GM06990 (cell line): ENCODE measurements at places on chromosomes 1 and 21.

GRCh38 chr1:204241050-204241449 lies 27.3 kb upstream of the GOLT1A start:
- DNase-seq, result no peak

- DNase-seq, result no peak
Measured at GRCh38 chr1:8463144-8463927, 145.4 kb downstream of the SLC45A1 start.

DNA sequence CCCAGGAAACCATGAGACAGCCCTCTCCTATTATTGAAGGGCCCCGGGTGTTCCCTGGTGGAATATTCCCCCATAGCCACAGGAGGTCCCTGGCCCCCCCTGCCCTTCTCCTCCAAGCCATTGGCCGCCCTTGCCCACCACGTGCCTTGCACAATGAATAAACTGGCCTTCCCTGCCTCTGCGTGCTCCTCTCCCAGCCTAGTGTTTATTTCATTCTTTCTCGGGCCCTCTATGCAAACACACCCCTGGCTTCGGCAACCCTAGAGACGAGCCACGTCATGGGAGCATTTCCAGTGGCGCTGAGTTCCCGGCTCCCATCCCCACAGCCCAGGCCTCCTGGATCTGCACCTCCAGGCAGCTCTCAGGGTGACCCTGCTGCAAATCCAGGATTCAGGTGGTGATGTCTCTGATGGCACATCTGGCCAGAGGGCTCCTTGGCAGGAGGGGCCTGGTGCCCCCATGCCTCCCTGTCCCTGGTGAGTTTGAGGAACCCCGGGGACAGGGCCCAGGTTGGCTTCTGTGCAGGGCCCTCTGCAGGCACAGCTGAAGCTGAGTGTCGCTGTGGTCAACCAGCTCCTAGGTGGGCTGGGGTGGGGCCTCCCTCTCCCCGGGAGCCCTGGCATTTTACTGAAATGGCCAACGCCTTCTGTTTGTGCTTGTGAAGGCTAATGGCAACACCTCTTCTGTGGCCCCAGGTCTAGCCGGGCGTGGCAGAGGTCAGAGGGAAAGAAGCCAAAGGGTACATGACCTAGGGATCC lies 6.2 kb downstream of the KRTAP10-12 start:
- no peak for DNase-seq

DNA sequence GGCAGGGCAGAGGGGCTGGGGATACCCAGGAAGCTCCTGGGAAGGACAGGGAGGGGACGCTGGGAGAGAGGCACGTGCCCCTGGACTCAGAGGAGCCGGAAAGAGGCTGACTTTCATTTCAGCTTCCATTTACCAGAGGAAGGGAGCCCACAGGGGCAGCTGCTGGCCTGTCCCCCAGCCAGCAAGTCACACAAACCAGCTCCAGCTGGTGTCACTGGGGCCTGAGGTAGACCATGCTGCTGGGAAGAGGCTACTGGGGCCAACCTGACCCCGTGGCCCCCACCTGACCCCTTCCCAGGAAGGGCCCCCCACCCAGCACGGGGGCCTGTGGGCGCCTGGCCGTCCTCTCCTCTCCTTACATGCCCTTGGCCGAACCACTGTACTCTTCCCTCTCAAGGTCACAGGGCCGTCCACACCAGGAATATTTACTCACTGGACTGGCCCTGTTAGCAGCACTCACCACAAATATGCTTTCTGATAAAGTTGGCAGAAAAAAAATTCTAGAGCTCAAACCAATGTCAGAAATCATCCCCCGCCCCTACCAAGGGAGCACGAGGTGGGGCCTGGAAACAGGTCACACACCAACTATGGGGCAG lies 110.5 kb downstream of the CASZ1 start:
- no peak for DNase-seq

- no peak for DNase-seq
Measured at GRCh38 chr1:171590022-171590421, 32.0 kb upstream of the MYOCOS start.

GRCh38 chr1:42576935-42577334 lies 81.3 kb upstream of the PPIH start:
- DNase-seq, result no peak

DNA sequence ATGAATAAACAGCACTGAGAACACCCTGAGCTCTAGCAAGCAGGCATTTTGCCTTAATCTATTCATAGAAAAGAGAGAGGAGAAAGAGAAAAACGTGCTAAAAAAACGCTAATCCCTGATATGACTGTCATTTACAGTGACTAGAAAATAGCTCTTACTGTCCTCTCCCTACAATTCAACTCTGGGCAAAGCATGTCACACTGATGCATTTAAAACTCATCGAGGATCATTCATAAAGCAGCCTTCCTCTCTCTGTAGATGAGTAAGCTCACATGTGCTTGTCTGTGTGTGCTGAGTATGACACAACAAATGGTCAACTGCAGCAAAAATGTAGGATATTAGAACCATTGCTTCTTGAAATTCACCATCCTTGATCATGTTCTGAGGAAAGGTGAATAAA lies 109.0 kb downstream of the SGIP1 start:
- no peak for DNase-seq

DNA sequence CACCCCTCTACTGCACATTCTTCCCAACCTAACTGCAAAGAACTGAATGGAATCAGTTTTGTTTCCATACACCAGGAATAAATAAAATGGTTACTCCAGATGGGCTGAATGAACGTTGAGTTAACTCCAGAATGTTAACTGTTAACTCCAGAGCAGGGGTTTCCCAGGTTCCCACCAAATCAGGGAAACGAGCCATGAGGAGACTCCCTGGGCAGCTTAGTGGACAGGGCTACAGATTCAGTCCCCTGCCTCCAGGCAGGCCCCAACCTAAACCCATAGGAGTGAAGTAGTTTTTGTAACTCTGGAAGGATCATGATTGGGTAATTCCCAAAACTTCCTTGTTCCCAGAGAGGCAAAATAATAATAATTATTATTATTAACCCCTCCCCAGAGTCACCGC lies 14.1 kb downstream of the VSIG8 start:
- DNase-seq, result no peak

DNA sequence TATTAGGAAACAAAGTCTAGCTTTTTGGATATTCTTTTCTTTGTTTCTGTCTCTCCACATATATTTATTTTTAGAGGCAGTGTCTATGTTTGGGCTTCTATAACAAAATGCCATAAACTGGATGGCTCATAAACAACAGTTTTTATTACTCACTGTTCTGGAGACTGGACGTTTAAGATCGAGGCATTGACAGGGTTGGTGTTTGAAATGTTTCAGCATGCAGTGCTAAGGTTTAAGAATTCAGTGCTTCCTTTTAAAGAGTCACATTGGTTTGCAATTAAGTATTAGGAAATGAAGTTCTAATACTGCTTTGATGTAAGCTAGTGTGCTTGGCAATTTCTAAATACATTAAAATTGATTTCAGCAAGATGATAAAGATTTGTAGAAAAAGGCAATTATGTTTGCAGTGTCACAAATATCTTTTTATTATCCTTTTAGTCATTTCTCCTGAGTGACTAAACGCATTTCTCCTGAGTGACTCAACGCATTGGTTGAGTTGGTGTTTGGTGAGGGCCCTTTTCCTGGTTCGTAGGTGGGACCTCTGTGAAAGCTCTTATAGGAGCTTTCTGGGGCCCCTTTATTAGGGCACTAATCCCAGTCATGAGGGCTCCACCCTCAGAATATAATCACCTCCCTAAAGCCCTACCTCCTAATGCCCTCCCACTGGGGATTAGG lies 317.0 kb downstream of the USP25 start:
- DNase-seq, result no peak

- DNase-seq, result no peak
Measured at GRCh38 chr1:8239306-8240023, 78.4 kb upstream of the SLC45A1 start.

- DNase-seq, result no peak
Measured at GRCh38 chr1:210222340-210223006, 10.1 kb upstream of the SERTAD4 start.

DNA sequence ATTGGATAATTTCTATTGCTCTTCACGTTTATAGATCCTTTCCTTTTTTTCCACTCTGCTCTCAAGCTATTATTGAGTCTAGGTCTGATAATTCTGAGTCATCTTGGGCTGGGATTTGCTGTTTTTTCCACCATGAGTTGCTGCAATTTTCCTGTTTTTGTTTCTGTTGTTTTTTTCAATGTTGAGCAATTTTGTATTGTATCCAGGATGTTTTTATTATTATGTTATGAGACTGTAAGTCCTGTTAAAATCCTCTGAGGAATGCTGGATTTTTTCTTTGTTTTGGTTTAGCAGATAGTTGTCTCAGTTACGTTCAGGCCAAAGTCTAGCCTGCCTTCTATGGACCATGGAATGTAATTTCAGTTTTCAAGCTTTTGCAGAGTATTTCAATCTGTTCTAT lies 13.0 kb upstream of the SLC35A3 start:
- DNase-seq, result no peak

DNA sequence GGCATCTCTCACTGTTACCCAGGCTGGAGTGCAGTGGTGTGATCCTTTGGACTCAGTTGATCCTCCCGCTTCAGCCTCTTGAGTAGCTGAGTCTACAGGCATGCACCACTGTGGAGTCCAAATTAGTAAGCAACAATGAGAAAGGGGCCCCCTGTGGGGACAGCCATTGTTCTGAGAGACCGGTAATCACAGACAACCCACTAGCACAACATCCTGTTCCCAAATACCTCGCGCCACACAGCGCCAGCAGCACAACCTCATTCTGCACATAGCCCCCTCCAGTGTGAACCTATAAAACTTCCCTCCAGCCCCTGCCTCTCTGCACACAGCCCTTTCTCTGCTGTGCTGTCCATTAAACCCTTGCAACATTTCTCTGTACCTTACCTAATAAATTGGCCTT lies 226.4 kb downstream of the DYRK1A start:
- no peak for DNase-seq

DNA sequence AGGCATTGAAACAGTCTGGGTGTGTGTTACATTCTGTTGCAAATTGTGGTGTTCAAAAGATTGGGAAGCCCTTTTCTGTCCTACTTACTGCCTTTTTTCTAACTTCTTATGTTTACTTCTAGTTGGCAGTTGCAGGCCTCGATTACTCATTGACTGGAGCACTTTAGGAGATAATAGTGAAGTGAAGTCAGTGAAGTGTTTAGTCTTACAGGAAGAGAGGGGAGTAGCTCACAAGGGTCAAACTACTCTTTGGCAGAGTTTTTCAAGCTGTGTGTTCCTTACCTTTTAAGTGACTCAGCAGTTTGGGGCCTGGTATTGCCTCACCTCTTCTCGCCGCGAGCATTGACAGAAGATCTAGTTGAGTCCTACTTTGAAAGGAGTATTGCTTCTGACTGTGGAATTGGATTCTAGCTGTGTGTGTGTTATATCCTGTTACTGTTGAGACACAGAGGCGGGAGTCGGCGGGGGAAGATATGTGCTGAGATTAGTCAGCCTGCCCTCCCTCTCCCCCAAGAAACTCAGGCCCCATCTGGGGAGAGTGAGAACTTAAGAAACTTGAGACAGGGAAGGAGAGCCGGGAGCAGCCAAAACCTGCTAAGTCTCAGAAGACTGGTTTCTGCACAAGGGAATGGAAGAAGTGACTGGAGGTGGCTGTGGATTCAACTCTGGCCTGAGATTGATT lies 19.3 kb downstream of the AHCYL1 start:
- DNase-seq, result peak; percentile 41

GRCh38 chr1:165288350-165289120 lies 68.0 kb downstream of the LMX1A start:
- no peak for DNase-seq

GRCh38 chr1:193543259-193543658 lies 356.8 kb upstream of the B3GALT2 start:
- DNase-seq, result no peak

DNA sequence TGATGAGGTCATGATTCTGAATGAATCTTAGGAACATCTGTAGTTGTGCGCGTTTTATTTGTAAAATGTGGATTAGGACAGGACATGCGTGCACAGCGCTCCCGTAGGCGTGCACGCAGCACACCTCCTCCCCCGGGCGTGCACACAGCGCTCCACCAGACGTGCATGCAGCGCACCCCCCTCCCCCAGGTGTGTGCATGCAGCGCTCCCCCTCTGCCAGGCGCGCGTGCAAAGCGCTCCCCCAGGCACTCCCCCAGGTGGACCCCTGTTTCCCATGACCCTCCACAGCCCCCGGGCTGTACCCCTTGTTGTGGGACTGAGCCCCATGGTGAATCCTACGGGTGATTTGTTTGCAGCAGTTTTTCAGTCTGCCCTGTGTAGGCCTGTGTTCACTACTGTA lies 61.6 kb downstream of the S100B start:
- no peak for DNase-seq

DNA sequence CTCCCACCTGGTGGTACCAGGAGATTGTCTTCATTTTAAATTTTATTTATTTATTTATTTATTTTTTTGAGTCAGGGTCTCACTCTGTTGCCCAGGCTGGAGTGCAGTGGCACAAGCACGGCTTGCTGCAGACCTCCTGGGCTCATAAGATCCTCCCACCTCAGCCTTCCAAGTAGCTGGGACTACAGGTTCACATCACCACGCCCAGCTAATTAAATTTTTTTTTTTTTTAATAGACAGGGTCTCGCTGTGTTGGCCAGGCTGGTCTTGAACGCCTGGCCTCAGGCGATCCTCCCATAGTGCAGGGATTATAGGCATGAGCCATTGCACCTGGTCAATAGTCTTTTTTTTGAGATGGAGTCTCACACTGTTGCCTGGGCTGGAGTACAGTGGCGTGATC lies 8.5 kb downstream of the SLFNL1 start:
- DNase-seq, result no peak

DNA sequence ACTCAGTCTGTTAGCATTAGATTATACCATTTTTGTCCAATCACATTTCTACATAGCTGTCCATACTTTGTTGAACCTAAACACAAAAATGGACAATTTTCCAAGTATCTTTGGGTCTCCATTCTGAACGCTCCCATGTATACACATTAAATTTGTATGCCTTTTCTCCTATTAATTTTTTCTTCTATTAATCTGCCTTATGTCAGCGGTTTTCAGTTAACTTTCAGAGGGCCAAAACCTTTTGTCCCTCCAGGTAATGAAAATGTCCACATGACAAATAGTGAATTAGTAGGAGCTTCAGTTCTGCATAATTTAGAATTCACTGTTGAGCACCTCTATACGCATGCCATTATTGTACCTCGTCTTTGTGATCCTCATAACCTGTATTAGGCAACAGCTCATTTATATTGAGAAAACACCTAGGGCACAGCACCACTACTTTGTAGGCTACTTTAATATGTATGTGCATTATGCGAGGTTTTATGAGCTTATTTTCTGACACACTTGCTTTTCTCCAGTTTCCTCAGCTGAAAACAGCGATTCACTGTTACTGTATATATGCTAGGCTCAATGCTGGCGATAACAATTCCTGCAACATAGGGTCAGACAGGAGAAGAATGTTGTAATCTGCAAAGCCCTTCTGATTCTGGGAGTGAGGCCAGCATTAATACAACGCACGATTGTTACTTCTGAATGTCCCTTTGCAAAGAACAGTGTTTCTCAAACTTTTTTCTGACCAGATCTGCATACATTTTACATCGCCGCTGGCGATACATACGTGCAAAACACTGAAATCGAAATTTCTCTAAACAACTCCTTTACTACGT lies 1.1 kb upstream of the ABCD3 start:
- DNase-seq, result no peak

GRCh38 chr21:29557931-29558725 lies 259.4 kb downstream of the BACH1 start:
- no peak for DNase-seq

- peak; percentile 46 for DNase-seq
Measured at GRCh38 chr1:9078015-9078751, 8.7 kb upstream of the SLC2A5 start.

- DNase-seq, result no peak
Measured at GRCh38 chr1:818618-819291, 105.0 kb upstream of the SAMD11 start.
